AG09309 (cell line): ENCODE measurements at places on chromosomes 4 and X.

DNA sequence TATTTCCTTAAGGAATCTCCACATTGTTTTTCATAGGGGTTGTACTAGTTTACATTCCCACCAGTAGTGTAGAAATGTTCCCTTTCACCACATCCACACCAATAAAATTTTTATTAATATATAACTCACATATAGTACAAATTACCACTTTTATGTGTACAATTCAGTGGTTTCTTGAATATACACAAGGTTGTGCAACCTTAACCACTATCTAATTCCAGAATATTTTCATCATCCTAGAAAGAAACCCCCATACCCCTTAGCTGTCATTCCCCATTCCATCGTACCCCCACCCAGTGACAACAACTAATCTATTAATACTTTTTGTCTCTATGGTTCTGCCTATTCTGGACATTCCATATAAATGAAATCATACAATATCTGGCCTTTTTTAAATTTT lies 108.3 kb upstream of the USP9X start:
- DNase-seq = no peak

- DNase-seq = no peak
These were observed 21.1 kb downstream of the VSIG4 start for GRCh38 chrX:66018585-66019309.

DNA sequence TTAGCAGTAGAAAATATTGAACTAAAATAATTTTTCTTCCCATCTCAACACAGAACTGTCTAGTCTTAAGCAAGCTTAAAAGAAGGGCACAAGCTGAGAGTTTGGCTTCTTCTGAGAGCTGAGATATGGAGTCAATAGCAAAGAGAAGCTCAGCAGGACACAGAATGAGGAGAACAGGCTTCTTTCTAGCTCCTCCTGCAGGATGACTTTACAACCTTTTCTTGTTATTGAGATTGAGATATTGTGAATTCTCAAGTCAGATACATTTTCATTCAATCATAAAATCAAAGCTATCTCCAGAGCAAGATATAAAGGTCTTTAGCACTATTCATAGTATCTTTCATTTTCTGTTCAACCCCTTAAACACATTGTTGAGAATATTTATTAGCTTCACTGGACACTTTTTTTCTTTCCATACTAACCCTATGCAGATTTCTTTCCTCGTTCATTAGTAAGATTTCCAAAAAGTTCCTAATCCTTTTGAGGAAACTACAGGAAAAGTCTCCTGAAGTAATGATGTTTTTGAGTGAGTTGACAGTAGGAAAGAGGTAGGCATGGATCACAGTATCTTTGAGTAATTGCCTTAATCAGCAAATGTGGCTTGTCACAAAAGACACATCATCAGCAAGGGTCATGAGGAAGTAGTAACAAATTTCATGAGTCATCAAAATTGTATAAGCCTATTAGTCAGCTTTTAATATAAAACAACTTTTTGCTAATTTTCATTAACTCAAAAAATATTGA lies 17.8 kb upstream of the CXCL3 start:
- no peak for DNase-seq

DNA sequence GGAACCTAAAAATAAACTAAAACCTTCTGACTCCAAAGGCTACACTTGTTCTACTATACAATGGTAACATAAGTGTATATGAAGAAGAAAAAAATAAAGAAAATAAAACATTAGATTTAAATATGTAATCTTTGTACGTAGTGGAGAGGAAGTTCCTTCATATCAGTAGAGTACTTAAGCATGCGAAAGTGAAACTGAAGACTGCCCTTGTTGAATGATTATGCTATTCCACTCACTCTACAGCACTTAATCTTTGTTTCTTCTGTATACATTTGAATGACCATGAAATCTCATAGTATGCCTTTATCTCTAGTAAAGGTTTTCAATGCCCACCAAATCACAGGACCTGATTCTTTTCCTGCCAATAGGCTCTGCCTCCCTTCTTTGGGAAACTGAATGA lies 78.9 kb downstream of the NDST3 start:
- DNase-seq = no peak

DNA sequence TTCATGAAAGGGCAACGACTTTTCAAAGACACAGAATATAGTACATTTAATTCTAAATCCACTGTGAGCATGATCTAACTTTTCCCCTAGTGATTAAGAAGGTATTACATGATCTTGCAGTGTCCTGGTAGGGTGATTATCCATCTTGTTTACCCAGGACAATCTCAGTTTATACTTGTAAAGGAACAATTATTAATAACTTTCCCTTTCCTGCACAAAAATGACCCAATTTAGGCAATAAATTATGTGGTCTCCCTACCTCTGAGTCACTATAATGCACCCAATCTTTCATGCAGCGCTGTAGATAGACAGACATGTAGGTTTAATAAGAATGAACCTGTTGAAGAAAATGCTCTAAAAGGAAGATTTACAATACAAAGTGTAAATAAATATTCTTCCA lies 22.7 kb downstream of the UNC5C start:
- DNase-seq = no peak

DNA sequence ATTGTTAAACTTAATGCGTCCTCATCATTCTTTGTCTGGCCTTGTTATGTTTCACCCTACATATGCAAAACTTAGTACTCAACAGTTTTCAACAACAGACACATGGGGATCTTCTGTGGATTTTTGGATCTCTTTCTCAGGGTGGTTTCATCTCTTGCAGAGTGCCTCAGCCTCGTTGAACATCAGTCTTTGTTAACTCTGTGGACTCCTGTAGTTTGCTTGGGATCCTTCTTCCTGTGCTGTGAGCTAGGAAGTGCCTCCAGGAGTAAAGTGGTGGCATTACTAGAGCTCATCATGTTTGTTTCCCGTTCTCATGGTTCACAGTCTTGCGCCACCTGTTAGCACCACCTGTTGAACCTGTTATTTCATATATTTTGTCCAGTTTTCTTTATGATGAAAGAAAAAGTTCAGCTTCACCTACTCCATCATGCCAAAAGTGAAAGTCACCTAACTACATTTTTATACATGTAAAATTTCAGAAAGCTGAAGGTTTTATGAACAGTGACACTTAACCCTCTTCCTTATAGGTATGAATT lies 27.5 kb upstream of the NDUFC1 start:
- DNase-seq = no peak

GRCh38 chr4:165600959-165601683 lies 222.3 kb downstream of the CPE start:
- DNase-seq = no peak

DNA sequence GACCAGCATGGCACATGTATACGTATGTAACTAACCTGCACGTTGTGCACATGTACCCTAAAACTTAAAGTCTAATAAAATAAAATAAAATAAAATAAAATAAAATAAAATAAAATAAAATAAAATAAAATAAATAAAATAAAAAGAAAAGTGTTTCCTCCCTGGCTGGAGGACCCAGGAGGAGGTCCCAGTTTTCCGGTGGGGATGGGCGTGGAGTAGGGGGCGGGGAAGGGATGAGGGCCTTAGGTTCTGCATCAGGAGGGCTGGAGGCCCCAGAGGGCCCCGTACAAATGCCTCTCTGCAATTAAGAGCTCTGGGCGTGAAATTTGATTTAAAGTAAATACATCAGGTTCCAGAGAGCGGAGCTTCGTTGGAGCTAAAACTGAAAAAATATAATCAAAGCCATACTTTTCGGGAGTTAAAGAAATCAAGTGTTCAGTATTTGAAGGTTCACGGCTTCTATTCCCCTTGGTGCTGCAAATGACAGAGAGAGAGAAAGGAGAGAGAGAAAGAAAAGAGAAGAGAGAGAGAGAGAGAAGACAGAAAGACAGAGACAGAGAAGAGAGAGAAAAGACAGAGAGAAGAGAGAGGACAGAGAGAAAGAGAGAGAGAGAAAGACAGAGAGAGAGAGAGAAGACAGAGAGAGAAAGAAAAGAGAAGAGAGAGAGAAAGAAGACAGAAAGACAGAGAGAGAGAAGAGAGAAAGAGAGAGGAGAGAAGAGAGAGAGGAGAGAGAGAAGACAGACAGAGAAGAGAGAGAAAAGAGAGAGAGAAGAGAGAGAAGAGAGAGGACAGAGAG lies 8.7 kb upstream of the SHOX start:
- DNase-seq = no peak

DNA sequence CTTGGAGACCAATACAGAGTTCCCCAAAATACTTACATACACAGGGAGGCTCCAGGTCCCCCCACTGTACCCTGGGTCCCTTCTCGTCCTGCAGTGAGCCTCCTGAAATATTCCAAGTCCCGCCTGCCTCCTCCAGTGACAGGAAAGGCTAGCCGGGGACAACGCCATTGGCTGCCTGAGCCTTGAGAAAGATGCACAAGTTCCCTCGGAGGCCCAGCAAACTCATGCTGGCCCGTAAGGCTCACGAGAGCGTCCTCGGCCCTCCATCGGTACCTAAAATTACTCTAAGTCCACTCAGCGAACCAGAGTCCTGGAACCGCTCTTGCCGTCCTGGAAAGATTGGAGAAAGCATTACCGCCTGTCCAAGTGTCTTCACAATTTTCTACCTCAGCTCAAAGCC lies 228.6 kb downstream of the ADAM29 start:
- no peak for DNase-seq

- no peak for DNase-seq
These were observed 56.8 kb upstream of the EXOC1L start for GRCh38 chr4:55762819-55763218.

DNA sequence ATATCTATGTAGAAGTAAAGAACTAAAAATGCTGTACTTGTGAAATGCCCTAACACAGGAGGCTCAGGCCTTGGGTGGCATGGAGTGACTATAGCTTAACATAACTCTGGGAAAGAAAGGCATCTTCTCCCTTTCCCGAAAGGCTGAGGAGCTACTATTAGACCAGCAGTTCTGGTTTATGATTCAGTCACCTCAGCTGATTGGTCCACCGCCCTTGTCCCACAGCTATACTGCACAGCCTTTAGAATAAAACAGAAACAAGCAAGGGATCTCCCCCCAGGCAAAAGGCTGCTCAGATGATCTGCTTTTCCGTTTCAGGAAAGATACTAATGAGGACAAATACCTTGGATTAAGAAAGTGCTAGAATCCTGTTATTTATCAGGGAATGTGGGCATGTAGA lies 171.3 kb downstream of the SNCA start:
- no peak for DNase-seq

GRCh38 chr4:5887361-5888221 lies 5.3 kb downstream of the CRMP1 start:
- DNase-seq = no peak

- DNase-seq = no peak
These were observed 50.6 kb upstream of the SHOX start for GRCh38 chrX:580030-580429.

DNA sequence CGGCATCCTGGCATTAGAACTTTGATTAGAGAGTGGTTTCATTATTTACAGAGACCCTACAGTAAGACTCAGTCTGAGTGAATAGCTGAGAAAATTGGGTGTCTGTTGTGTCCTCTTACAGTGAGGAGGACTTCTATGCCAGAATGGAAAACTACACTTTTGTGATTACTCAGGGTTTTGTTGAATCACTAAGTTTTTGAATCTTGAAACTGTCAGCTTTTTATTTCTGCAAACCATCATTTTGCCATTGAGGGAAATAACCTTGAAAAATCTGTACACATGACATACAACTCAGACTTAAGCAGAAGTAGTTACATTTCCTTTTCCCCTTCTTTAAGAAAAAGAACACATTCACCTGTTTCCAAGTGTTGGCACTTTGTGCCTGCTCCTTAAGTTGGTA lies 117.6 kb upstream of the RASGEF1B start:
- DNase-seq = no peak

DNA sequence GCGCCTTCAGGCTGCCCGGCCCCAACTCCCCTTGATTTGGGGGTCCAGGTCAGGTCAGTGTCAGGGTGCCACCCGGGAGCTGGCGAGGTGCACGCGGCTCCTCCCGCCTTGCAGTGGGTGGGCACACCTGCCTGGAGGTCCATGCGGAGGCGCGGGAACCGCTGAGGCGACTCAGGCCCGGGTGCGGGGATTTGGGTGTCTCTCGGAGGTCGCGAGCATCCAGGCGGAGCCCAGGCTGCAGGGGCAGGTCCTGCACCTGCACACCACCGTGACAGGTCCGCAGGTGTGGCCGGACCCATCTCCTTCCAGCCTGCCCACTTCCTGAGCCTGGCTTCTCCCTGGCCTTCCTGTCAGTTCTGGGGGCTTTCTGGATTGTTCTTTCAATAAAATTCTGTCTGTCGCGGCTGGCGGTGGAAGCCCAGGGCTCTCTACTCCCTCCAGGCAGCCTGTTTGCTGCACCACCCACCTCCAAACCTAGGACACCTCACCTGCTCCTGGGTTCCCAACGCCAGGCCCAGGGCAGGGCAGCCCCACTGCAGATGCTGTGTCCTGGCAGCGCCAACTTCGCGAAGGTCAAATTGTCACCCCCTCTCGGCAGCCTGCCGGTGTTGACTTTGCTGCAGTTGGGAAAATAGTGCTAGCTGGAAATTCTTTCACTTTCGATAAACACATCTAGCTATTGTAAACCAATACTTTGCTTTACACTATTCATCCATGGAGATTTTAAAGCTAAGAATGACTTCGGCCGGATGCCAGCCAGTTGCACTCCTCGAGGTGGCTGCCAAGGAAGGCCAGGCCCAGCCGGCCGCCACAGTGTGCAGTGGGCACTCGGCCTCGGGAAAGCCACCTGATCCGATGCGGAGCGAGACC lies 35.9 kb downstream of the FGFRL1 start:
- DNase-seq = no peak

GRCh38 chr4:108135549-108136209 lies 33.1 kb downstream of the LEF1 start:
- DNase-seq = no peak

DNA sequence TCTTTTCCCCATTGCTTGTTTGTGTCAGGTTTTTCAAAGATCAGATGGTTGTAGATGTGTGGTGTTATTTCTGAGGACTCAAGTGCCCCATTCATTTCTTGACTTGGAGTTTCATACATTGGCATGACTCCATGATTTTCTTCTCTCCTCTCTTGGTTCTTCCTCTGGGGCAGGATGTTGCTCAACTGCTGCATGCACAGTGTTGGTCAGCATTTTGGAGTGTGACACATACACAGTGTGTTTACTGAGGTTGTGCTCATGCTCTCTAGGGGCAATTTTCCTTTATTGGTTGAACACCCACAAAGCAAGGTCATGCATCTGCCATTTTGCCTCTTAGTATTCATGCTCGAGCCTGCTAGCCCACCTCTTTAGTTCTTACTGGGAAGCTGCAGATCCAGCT lies 1993.8 kb downstream of the ARAP2 start:
- DNase-seq = peak; percentile 11

GRCh38 chr4:35754047-35754446 lies 490.3 kb downstream of the ARAP2 start:
- DNase-seq = no peak

GRCh38 chr4:23775694-23776093 lies 114.2 kb downstream of the PPARGC1A start:
- DNase-seq = no peak

- DNase-seq = peak; percentile 16
These were observed 108.6 kb downstream of the ARHGAP6 start for GRCh38 chrX:11557120-11557519.

GRCh38 chr4:31391976-31392375 lies 671.8 kb downstream of the PCDH7 start:
- no peak for DNase-seq

DNA sequence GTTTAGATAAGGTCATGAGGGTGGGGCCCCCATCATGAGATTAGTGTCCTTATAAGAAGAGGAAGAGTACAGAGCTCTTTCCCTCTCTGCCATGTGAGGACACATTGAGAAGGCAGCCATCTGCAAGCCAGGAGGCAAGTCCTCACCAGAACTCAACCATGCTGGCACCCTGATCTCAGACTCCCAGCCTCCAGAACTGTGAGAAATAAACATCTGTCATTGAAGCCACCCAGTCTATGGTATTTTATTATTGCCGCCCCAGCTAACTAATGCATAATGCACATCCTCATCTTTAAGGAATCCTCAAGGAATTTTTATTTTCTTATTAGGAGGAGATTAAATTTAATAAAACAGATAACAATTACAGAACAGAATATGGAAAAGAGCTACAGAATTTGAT lies 16.7 kb upstream of the EXOSC9 start:
- DNase-seq = no peak
